Activated CD4-positive, alpha-beta T cell treated with anti-CD3 and anti-CD28 coated beads, Interleukin-2, amount 50 U/mL, for 24 hours (primary cell): ENCODE measurements at places on chromosomes 12 and 14.

- no peak for DNase-seq
Observed at GRCh38 chr12:105226219-105226618, 9.8 kb downstream of the APPL2 start.

DNA sequence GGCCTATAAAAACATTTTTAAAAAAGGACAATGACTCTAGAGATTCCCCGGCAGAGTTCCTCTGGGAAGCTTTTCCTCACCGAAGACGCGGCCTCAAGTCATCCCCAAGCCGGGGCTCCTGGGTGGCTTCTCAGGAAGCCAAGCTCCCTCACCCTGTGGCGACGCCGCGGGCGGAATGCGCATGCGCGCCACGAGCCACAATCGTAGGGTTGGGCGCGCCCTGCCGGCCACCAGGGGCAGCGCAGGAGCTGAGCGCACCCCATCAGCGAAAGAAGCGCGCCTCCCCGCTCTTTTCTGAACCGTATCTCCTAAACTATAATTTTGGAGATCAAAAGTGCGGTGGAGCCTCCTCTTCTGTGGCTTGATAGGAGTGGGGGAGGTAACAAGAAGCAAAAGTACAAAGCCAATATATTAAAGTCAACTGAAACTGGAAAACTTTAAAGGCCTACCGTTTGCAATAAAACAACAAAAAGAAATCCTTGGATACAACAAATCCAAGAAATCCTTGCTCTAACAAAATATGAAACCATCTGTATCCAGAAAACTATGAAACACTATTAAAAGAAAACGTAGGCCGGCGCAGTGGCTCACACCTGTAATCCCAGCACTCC lies 17.4 kb upstream of the CHFR start:
- DNase-seq: peak; percentile 85

GRCh38 chr12:93016752-93017350 lies 87.8 kb upstream of the EEA1 start:
- DNase-seq: no peak

DNA sequence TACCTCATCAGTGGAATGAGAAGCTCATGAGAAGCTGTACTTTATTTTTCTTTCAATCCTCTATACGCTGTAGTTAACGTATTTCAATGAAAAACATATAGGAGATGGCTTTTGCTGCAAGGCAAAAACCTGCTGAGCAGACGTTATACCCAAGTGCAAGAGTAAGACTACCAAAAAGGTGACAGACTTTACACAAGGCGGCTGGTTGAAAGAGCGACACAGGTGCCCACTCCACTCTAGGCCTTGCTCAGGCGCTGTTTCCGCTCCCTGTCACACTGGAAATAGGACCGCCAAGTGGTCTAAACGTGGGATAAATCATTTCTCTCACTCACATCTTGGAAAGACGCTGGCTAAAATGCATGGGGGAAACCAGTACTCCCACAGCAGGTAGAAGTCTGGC lies 54.5 kb downstream of the PPP2R5C start:
- DNase-seq: no peak

GRCh38 chr12:50732591-50732990 lies 31.3 kb upstream of the ATF1 start:
- DNase-seq: no peak

DNA sequence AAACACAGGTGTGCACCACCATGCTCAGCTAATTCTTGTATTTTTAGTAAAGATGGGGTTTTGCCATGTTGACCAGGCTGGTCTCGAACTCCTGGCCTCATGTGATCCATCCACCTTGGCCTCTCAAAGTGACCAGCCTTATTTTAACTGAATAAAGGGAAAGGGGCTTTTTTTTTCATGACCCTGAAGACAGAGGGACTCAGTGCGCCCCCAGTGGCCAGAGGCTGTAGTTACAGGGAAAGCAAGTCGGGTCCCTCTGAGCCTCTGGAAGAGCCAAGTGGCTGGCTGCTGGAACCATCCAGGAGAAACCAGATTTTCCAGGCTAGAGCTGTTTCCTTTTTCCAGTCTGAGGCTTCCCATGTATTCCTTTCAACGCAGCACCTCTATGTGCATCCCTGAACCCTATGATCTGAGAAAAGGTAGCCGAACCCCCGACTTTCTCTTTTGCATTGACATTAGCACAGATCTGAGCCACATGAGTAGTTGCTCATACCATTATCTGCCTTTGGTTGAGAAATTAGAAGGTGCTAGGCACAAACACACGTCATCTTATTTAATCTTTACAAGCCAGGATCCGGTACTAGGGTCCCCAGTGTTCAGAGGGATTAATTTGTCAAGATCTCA lies 342.7 kb downstream of the CACNA1C start:
- DNase-seq: no peak

DNA sequence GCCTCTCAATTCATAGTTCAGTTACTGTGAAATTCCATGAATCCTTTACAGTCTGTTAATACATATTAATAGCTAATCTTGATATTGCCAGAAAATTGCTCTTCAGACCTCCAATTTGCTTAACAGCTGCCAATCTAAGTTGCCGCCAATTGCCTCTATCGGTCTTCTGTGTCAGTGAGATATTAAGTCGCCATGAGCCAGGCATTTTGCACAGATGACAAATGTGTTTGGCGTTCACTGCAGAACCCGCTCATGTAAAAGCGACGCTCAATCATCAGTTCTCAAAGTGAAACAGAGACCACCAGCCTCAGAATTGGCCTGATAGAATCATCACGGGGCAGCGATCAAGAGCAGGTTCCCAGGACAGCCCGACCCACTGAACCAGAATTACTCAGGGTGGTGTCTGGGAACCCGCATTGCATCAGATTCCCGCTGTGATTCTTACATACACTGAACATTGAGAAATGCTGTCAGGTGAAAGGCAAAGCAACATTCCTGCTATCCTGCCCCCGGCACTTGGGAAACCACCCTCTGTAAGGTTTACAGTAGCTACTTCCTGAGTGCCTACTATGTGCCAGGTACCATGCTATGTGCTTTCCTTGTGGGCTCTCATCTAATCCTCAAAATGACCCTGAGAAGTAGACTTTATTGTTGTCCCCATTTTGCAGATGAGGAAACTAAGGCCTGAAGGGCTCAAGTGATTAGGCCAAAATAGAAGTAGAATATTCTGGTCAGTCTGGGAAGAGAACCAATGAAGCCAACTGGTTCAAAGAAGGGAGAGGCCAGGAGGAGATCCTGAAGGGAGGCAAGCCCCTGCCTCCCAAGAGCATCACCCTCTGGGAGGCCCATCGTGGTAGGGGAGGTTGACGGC lies 216.4 kb downstream of the SLC41A2 start:
- no peak for DNase-seq

GRCh38 chr12:54479421-54479820 lies 6.0 kb upstream of the GTSF1 start:
- no peak for DNase-seq

DNA sequence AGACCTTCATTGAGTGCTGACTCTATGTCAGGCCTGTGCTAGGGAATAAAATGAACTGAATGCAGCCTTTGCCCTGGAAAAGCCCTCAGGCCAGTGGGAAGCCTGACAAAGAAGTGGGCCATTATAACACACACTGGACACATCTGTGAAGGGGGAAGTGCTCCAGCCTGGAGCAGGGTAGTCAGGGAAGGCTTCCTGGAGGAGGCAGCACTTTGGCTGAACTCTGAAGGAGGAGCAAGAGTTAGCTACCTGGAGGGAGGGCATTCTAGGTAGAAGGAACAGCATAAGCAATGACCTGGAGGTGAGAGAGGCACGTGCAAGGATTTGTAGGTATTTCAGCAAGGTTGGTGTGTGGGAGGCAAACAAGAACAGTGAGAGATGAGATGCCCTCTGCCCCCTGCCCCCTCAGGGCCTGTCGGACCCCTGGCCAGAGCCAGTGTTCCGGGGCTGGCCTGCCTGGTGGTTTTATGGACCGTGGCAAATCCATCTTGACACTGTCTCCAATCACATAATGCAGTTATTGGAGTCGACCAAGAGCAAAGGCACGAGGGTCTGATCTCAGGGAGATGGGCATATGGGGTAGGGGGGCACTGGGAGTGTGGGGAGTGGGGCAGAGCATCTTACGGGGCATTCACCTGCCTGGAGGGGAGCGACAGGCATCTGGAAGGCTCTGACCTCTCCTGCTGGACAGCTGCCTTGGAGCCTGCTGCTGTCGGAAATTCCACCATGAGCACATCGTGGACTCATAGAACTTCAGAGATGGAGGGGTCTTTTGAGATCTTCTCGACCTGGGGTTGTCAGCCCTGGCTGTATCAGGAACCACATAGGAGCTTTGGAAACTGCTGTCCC lies 2.7 kb upstream of the FAM222A start:
- DNase-seq: no peak

DNA sequence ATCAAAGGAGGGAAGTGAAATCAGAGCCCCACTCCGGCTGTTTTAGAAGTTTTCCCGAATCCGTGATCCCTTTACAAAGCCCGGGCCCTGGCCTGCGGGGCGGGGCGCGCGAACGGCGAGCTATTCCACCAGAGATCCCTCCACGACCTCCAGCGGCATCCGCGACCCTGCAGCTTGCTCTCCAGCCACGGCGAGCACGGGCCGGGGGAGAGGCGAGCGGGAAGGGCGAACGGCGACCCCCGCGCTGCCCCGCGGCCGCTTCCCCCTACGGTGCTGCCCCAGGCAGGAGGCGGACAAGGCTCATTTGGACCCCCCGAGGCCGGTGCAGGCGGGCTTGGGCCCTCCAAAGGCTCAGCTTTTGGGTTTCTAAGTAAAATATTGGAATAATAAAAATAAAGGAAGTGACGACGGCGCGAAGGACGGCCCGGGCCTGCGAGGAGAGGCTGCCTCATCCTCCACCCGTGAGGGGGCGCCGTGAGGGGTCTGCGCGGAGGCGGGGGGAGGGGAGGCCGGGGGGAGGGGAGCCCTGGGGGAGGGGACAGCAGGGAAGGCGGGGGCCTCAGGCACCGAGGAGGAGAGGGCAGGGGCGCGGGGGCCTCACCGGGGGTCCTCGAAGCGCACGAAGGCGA lies 613 bp downstream of the SRSF9 start:
- DNase-seq: no peak

DNA sequence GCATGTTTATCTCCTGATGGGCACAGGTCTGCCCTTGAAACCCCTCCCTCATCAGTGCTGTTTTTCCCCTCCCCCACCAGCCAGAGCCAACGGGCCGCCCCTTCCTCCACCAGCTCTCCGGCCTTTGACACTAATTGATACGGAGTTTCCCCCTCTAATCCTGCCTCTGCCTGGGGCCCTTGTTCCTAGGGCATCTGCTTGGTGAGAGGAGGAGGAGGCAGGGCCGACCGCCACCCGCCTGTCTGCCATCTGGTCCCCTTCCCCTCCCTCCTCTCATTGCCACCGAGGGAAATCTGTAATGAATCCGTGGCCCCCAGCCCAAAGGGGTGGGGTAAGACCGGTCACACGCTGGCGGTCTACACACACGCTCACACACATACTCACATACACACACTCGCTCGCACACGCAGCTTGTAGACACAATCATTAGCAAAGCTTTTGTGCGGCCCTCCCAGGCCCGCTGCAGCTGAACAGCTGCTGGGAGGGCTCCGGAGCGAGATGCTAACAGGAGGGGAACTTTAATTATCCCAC lies 27.4 kb downstream of the SRRM4 start:
- no peak for DNase-seq

GRCh38 chr12:90896821-90897220 lies 58.2 kb downstream of the CCER1 start:
- DNase-seq: no peak

DNA sequence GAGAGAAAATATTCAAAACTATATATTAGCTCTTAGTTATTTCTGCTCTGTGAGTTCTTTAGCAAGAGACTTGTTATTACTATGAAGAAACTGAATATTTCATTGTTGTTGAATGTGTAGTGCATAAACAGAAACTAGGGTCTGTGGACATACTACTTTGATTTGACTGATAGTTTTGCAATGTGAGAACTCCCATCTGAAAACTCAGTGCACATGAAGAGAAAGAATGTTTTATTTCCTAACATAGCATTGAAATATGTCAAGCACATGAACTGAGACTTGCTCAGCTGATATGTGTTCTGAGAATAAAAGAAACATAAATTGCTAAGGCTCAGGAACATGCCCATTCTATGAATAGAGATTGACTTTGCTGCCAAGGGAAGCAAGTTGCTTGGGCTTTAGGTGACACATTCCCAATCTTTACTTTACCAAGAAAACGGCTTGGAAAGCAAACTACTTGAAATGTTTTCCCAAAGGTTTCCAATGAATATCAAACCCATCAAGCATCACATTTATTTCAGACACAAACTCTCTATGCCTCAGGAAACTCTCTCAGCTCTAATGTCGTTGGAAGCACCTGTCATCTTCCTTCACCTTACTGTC lies 290.4 kb downstream of the SLC16A7 start:
- DNase-seq: no peak

GRCh38 chr12:63064080-63064479 lies 86.9 kb downstream of the AVPR1A start:
- no peak for DNase-seq

GRCh38 chr12:51729331-51729730 lies 119.2 kb downstream of the FIGNL2 start:
- no peak for DNase-seq

- DNase-seq: no peak
Observed at GRCh38 chr14:61420326-61420725, 98.9 kb downstream of the PRKCH start.

DNA sequence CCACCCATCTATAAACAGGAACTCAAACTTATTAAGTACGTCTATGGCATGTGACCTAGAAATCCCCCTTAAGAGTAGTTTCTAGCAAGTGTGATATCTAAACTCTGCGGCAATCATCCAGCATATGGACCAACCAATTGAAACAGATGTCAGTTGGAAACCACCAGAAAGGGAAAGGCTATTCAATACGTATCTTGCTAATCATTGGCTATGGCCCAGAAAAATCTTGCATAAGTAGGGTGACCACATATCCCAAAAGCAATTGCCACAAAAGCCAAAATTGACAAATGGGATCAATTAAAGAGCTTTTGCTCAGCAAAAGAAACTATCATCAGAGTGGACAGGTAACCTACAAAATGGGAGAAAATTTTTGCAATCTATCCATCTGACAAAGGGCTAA lies 24.2 kb downstream of the SYNJ2BP start:
- no peak for DNase-seq

- no peak for DNase-seq
Observed at GRCh38 chr14:43790681-43791080, 716.4 kb downstream of the FSCB start.
